Stimulated activated CD4-positive, alpha-beta T cell treated with anti-CD3 and anti-CD28 coated beads, Interleukin-15, amount 100 ng/mL, for 1 hour (primary cell): ENCODE measurements at places on chromosomes 16 and 17.

- no peak for DNase-seq
Measured at GRCh38 chr16:53080345-53081031, 25.7 kb downstream of the CHD9 start.

GRCh38 chr17:44786551-44787081 lies 27.8 kb downstream of the ADAM11 start:
- no peak for DNase-seq

- no peak for DNase-seq
Measured at GRCh38 chr16:9900576-9900975, 281.7 kb downstream of the GRIN2A start.

DNA sequence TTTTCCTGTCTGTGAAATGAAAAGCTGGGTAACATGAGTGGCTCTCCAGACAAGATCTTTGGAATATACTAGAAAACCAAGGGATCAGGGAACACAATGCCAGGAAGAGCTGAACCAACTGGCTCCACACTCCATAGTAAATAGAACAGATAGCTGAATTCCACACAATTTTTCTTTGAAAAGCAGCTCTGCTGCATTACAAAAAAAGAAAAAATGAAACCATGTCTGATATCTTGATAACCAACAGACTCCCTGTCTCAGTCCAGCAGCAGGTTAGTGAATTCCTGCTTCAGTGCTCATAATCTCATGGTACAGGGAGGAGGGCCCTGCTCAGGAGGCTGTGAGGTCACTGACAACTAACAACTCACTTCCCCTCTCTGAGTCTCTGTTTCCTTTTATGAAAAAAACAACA lies 97.1 kb downstream of the CDH11 start:
- no peak for DNase-seq

GRCh38 chr17:81204578-81204977 lies 18.2 kb downstream of the CEP131 start:
- DNase-seq, result no peak

GRCh38 chr16:54590836-54591235 lies 304.2 kb upstream of the IRX3 start:
- no peak for DNase-seq

DNA sequence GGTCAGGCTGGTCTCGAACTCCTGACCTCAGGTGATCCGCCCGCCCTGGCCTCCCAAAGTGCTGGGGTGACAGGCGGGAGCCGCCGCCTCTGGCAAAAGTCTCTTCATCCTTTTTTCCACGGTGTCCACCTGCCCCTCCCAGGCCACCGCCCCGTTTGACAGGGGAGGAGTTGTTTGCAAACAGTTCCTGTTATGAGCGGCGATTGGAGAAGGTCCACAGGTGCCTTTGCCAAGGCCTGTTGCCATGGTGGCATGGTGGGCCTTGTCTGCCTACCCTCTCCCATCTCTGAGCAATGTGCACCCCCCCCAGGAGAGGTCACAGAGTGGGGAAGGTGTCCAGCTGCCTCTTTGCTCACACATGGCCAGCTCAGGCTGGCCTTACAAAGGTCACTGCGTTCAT lies 16.0 kb upstream of the RAP1GAP2 start:
- DNase-seq, result no peak

DNA sequence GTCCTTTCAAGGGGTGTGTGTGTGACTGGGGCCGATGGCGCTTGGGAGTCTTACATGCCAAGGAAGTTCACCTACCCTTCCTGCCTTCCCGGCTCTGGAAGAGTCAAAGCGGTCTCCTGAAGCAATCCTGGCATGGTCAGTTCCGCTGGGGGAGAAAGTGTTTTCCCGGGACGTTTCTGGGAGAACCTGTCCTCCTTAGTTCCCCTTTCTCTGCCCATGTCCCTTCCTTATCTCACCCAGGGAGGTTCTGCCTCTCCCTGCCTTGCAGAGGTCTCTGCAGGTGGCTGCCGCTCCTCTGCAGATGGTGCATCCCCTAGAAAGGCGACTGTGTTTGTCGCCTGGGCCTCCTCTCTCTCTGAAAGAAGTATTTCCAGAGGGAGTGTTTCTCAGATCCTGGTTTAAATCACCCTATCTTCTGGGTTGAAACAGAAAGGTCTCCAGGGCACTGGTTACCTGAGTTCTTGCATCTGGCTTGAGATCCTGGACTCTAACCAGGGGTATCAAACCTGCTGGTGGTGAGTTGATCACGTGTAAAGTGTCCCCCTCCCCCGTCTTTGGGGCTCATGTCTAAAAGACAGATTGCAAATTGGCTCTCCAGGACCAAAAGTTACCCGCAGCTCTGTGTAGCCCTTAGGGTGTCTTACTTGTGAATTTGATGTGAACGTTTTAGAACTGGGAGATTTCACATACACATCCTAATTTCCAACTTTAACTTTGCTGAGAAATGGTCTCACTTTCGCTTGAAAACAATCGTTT lies 1.9 kb downstream of the PRKCB start:
- no peak for DNase-seq

DNA sequence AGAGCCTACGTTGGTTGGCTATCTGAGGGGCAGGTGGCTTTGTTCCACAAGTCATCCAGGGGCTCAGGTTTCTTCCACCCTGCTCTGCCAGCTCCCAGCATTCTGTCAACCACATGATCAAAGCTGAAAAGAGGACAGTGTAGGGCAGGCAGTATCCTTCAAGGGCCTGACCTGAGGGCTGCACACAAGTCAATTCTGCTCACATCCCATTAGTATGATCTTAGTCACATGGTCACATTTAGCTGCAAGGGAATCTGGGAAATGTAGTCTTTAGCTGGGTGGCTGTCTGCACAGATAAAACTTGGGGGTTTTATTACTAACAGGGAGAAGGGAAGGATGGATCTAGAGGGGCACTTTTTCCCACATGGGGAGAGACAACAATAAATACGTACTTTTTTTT lies 97.3 kb downstream of the SALL1 start:
- no peak for DNase-seq

GRCh38 chr16:13100970-13101369 lies 199.6 kb downstream of the SHISA9 start:
- no peak for DNase-seq

DNA sequence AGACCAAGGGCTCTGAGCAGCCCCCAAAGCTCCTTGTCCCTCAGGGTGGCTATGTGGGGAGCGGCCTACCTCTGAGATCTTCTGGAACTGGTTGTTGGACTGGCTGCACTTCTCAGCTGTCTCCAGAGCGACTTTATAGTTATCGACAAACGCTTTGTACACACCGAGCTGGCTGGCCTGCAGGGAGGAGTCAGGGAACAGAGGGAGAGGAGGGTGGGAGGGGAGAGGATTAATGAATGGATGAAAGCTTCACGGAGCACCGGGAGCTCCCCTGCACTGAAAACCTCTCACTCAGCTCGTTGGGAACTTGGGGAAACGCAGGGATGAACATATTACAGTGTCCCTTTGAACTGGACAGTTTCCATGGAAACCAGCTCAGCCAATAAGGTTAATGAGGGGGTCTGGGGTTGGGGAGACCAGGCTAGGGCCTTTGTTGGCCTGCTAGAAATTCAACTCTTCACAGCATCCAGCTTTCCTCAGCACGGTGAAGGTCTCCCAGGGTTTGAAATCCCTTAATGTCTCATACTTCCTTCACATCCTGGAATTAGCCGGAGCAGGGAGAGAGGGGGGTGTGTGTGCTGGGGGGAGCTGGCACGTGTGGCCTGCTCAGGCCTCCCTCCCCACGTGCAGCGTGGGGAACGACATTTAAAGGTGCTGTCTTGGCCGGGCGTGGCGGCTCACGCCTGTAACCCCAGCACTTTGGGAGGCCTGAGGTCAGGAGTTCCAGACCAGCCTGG lies 86.7 kb downstream of the TIMM22 start:
- DNase-seq, result no peak

GRCh38 chr17:49029801-49030200 lies 32.6 kb downstream of the IGF2BP1 start:
- DNase-seq, result no peak

- no peak for DNase-seq
Measured at GRCh38 chr16:10390867-10391266, 5.0 kb downstream of the ATF7IP2 start.

GRCh38 chr16:1533443-1533951 lies at the start of gene TMEM204:
Gene TMEM204 (plus strand): TSS chr16:1533666. CDS start chr16:1534276, 610 bp downstream.
- no peak for DNase-seq

DNA sequence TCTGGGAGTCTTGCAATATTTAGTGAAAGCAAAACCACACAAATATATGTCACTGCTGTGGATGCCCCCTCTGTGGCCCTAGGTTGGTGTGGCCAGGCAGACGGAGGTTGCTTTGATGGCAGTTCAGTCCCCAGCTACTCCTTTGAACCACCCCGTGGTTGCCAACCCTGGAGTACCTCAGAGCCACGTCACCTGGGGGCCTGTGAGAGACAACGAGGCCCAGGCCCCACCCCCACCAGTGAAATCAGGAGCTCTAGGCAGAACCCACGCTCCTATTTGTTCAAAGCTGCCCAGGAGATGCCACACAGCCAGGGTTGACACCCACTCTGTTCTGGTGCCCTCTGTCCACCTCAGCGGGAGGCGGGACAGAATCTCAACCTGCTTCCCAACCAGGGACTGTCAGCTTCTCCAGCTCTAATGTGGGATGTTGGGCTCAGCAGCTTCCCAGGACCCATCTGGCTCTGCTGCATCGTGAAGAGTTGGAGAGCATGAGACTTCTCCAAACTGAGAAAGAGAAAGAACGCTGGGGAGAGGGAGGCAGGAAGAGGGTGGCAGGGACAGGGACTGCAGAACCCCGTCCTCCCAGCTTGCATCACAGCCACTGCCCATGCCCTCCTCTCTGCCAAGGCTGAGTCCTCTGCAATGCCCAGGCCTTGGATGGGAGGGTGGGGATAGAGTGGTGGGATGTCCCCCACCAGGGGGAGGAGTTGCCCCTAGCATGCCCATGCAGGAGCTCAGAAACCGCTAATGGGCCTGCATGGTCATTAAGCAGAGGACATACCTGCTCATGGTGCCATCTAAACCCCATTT lies 81.8 kb downstream of the C16orf78 start:
- DNase-seq, result no peak

- DNase-seq, result no peak
Measured at GRCh38 chr17:82545071-82545462, 25.5 kb downstream of the FOXK2 start.

- DNase-seq, result no peak
Measured at GRCh38 chr16:442976-443375, 17.5 kb downstream of the RAB11FIP3 start.

GRCh38 chr17:79812353-79813258 lies 15.7 kb upstream of the CBX8 start:
- no peak for DNase-seq

- DNase-seq, result no peak
Measured at GRCh38 chr17:7572338-7572587, 7.2 kb upstream of the CD68 start.

- DNase-seq, result no peak
Measured at GRCh38 chr17:44604768-44605485, 47.6 kb downstream of the FZD2 start.

DNA sequence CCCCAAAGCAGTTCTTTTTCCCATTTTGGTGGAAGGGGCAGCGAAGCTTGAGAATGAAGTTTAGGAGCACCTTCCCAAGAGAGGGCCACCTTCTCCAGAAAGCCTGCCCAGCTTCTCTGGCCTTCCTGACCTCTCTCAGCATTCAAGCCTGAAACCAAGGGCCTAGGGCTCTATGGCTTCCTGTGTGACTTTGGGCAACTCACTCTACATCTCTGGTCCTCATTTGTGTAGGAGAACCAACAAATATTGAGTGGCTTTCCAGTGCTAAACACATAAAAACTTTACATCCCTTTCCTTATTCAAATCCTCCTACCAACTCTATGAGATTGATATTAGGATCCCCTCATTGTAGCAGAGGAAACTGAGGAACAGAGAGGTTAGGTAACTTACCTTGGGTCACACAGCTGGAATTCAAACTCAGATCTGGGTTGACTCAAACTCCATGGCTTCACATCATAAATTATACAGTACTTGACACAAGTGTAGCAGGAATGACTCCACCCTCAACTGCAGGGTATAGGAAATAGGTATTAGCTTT lies 32.0 kb upstream of the MYO18A start:
- no peak for DNase-seq

DNA sequence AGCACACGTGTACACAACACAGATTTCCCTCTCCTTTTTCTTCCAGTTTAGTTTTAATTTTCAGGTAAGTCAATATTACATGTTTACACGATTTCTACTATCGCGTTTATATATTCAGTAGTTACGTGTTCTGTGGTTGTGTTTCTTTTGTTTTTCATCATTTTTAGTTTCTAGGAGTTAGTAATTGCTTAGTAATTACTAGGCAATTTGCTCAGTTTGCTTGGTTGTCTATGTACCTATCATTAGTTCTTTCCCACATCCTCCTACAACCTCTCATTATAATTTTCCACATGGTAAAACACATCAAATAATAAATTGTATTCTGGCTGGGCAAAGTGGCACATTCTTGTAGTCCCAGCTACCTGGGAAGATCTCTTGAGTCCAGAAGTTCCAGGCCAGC lies 24.6 kb upstream of the GUCY2D start:
- no peak for DNase-seq

GRCh38 chr17:47877368-47878034 lies 18.5 kb upstream of the SP2 start:
- no peak for DNase-seq

GRCh38 chr16:69328854-69329316 lies 1.5 kb downstream of the PDF start:
- DNase-seq, result no peak

GRCh38 chr16:87838643-87839541 lies 30.4 kb downstream of the SLC7A5 start:
- DNase-seq, result no peak

DNA sequence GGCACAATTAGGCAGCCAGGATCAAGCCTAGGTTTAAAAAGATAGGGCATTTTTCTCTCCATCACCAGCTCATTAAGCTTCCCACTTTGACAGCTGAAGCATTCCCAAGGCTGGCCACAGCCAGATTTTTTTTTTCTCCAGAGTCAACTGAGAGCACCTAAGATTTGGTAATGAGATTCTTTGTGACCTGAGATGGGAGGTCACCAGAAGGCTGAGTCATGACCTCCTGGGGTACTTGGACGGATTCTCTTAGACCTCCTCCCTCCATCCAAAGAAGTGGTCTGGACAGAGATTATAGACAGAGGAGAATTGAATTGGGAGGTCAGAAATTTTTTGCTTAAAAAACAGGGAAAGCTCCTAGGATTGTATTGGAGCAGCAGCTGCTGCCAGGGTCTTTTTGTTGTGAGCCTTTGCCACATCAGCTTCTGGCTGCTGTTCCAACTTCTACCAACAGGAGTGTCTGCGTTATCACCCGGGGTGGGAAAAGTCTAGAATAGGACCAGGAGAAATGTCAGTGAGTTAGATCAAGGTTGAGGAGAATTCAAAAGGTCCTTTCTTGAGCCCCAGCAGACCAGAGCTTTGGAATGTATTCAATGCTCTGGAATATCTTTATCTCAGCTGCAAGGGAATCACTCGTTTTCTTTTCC lies 221.2 kb upstream of the N4BP1 start:
- no peak for DNase-seq

DNA sequence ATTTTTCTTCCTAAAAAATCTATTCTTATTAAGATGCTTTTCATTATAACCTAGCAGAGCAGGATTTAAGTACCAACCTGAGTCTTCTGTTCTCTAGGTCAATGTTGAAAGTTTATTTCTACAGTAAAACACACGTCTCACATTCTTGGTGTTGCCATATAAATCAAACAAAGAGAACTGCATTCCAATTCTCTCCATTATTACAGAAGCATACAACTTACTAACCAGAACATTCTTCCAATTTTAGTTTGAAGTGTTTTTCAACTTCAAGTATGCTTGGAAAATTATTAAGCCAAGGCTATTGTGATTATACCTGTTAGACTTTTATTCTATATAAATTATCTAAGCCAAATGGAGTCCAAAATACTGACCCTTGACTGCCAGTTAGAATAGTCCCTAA lies 110.4 kb upstream of the PMFBP1 start:
- DNase-seq, result no peak

- no peak for DNase-seq
Measured at GRCh38 chr16:56994311-56994710, 5.0 kb downstream of the NLRC5 start.
